D721Med (cell line): ENCODE measurements at places on chromosomes 16 and 17.

GRCh38 chr17:45046537-45047125 is 4.8 kb downstream of the DCAKD start:
- DNase-seq = no peak

DNA sequence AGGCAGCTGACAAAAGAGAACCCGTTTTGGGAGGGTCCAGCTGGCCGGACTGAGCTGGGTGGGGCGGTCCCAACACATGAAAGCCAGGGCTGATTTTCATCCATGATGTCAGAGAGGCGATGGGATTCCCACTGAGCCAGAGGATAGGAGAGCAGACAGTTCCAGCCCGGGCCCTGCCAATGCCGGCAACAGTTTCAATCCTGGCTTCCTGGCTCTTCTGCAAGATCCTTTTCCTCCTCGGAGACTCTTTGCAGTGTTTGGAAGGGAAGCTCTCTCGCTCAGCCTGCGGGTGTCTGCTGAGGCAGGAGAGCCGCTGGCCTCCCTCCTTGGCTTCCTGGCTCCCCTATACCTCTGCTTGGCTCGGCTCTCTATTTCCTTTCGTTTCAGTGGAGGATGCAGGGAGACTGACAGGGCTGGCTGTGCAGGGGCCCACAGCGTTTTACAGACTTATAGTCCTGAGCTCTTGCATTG is 145.5 kb upstream of the SOX9 start:
- DNase-seq = no peak

GRCh38 chr17:78263063-78263735 is 31.8 kb downstream of the TMEM235 start:
- no peak for DNase-seq

DNA sequence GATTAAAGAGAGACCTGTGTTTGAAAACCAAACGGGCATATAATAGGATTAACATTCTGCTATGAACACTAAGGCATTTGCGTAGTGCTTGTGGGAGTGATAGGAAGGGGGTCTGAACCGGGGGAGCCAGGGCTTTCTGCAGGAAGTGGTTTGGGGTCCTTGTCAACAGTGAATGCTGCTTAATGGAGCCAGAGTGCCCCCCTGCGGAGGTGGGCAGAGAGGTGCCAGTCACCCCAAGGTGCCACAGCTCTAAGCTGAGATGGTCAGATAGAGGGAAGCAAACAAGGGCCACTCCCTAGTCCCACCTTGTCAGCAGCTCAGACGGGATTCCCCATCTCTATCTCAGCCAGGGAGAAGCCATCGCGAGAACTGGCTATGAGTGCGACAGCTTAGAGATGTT is 17.7 kb downstream of the NAA60 start:
- DNase-seq = no peak

- DNase-seq = no peak
Observed at GRCh38 chr17:1192911-1193699, 13.3 kb upstream of the ABR start.

DNA sequence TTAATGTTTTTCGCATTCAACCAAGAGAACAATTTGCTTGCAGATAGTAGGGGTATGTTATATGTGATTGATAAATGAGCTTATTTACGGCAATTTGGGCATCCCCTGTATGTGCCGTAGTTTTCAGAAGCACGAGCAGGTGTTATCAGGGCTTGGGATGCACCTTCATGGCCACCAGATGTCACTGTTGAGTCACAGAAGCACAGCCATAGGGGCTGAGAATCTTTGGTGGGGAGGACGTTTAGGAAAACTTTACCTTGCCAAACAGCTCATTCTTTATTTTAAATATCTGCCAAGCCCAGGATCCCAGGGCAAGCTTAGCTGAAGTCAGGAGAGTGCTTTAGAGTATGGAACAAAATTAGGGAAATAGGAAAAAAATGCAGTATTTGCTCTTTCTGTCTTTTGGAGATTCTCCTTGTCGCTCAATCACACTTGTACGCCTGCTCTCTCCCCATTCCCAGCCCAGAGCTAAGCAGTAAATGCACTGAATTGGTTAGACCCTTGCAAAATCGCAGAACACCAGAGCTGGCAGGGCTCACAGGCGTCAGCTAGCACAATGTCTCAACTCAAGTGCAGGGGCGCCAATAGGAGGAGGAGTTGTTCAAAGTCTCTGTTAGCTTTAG is 93.6 kb upstream of the MPHOSPH6 start:
- no peak for DNase-seq

- DNase-seq = no peak
Observed at GRCh38 chr16:23337836-23338550, 35.9 kb downstream of the SCNN1B start.

DNA sequence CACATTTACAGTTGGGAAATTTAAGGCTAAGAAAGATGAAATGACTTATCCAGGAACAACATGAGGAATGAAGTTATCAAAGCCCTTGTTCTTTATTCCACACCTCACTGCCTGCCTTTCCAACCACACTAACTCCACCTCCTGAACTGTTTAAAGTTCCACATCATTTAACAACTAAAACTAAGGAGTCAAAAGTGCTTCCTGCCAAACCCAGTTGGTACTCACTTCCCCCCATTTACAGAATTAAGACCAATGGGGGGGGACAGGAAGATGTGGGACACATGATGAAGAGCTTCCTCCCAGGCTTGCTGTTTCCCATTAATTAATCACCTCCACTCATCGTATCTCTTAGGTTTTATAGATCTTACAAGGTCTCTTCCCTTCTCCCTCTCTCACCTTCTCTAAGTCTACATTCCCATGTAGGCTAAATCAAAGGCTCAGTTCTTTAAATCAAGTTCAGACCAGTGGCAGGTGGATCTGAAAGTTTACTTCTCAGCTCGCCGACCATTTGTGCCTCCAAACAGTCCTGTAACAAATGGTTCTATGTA is 19.2 kb upstream of the TMEM101 start:
- DNase-seq = no peak

- DNase-seq = no peak
Observed at GRCh38 chr16:9437115-9437514, 345.7 kb downstream of the HAPSTR1 start.

GRCh38 chr16:11994143-11995119 is 17.9 kb downstream of the SNX29 start:
- DNase-seq = no peak

DNA sequence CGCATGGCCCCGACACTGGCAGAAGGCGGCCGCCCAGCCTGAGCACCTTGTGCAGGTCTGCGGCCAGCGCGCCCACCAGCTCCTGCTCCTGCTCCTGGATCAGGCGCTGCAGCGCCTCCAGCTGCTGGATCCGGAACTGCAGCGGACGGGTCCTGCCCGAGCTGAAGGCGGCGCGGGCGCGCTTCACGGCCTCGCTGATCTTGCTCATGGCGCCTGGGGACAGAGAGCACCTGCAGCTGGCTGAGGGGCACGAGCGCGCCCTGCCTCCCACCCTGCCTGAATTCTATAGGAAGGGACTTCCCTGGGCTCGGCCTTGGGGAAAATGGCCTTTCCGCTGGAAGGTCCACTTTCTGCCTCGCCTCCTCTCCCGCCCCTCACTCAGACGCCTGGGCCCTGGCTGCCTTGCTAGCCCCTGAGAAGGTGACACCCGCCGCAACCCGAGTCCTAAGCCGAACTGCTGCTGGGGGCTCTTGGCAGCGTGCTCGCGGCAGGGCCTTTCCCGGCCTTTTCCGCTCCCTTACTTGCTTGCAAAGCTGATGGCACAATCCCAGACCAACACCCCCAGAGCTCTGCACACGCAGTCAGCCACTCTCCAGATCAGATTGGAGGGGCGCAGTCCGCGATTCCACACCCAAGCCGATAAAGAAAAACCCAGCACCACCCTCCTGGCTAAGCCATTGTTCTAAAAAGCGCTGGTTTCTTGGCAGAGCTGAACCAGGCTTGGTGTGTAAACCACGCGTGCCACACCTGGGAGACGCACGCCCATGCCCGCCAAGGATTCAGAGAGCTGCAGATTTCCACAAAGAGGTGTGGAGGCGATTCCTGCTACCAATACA is 3.0 kb downstream of the ALDH3A1 start:
- DNase-seq = peak; percentile 92

DNA sequence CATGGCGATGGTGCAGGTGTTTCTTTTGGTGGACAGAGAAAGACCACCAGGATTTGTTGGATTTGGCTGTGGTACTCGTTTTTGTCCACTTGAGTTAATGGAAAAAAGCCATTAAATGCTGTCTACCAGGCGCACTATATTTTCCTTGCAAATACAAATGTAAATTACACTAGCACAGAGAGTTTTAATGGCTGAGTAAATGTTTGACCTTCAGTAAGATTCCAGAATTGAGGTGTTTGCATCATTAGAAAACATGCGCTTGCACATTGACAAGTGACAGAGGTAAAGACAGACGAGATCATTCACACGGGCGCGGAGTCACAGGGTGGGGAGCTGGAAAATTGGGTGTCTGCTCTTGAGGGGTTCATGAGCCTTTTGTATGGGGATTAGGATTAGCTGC is 53.5 kb upstream of the AKTIP start:
- DNase-seq = no peak

GRCh38 chr16:27550582-27550920 is 607 bp downstream of the KATNIP start:
- no peak for DNase-seq
